ENCODE measurements at places on chromosomes 1 and 21.

DNA sequence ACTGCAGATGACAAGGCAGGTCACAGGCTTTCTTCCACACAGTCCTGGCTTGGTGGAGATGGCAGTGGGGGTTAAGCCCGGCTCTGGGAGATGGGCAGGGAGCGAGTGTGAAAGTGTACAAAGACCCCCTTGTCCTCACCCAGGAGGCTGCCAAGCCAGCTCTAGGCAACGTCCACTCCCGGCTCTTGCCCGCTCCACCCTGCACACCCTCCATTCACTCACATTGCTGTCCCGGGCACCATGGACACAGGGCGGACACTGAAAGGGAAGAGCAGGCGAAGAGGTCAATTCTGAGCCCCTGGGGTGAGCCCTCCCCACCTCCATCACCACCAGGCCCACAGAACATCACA lies 8.9 kb downstream of the COL16A1 start:
- no peak for DNase-seq

DNA sequence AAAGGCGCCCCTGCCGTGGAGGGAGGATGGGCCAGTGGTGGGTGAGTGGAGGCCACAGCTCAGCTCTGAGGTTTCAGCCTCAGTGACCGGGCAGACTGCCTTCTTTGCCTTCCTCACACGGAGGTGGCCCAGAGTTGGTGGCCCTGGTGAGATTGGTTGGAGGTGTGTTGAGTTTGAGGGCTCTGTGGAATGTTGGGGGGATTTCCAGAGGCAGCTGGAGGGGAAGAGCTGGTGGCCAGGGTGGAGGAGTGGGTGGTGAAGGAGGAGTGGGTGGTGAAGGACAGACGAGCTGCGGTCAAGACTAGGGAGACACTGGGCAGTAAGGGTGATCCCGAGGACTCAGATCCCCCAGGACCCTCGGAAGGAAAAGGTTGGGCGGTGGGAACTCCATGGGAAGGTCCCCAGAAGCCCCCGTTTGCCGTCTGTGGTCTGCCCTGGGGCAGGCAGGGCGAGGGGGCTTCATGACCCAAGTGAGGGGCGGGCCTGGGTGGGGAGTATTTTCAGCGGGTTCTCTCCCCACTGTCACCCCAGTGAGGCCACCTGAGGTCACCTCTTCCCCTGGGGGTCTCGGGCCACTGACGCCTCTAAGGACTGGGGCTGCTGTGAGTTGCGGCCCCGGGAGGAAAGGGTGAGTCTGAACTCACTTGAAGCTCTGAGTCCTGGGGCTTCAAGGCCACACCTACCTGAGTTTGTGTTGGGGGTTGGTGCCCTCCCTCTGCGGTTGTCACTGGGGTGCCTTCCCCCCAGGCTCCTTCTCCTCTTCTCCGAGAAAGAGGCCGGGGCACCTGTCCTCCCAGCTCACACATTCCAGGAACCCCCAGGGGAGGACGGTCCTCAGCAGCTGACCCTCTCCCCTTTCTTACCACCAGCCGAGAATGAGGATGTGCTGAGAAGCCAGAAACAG lies 22.7 kb upstream of the PIK3CD start:
- DNase-seq, result no peak

GRCh38 chr1:228917342-228917741 lies 182.1 kb downstream of the RHOU start:
- no peak for DNase-seq

DNA sequence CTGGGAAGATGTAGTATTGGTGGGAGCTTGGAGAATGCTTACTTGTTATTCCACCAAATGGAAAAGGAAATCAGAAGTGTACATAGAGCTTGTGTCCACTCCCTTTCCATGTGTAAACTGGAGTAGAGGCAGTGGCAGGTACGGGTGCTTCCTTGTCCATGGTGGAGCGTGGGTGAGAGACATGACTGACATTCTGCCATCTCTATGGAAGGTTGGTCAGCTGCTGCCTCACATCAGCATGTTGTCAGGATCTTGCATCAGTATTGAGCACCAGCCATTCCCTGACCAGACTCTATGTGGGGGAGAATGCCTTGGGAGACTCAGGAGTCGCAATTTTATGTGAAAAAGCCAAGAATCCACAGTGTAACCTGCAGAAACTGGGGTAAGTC lies 19.8 kb downstream of the NLRP3 start:
- no peak for DNase-seq

DNA sequence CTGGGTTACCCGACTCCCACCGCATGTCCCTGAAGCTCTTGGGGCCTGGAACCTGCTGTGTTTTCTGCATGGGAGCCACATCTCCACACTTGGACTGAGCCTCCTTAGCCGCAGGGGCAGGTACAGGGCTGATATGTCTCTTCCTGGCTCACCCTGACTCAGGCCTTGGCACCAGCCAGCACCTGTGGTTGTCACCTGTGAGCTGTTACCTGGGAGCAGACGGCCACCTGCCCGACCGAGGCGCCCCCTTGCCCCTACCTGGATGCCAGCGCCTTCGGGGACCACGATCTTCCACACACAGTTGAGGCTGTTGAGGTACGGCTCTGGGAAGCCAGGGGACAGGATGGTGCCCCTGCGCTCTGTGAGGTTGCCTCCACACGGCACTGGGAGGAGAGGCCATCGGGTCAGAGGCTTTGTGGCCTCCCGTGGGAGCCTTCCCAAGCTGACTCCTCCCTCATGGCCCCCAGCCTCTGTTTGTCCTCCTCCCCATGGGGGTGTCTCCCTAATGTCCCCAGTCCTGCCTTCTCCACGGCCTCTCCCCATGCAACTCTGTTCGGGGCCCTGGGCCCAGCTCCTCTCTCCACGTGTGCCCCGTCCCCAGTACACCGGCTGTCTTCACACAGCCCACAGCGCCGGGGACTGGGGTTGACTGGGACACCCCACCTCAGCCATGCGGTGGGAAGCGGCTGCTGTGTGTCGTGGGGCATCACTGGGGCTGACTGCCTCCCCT lies 152.0 kb downstream of the ZSCAN20 start:
- DNase-seq, result no peak

DNA sequence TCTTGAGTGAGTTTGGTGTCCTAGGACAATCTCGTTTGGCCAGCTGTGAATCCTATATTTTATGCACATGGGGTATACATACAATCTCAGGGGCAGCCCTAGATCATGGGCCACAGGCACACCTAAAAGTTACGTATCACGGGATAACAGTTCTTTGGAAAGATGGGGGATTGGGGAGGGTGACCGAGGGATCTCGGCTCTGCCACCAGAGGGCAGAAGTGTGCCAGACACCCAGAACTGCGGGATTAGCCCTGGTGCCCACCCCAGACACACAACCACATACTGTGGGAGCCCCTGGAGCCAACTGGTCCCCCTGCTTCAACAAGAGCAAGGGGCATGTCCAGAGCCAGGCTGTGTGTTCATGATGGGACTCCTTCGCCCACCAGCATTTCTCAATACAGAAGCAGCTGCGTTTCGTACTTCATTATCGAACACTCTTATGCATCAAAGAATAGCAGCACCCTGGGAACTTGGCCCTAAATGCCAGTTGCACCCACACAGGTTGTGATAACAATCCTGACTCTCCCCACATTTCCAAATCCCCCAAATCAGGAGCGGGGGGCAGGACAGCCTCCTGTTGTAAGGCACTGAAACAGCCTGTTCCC lies 37.4 kb downstream of the TMCO4 start:
- no peak for DNase-seq
